AG09309 (cell line): ENCODE measurements at places on chromosomes 2 and 18.

DNA sequence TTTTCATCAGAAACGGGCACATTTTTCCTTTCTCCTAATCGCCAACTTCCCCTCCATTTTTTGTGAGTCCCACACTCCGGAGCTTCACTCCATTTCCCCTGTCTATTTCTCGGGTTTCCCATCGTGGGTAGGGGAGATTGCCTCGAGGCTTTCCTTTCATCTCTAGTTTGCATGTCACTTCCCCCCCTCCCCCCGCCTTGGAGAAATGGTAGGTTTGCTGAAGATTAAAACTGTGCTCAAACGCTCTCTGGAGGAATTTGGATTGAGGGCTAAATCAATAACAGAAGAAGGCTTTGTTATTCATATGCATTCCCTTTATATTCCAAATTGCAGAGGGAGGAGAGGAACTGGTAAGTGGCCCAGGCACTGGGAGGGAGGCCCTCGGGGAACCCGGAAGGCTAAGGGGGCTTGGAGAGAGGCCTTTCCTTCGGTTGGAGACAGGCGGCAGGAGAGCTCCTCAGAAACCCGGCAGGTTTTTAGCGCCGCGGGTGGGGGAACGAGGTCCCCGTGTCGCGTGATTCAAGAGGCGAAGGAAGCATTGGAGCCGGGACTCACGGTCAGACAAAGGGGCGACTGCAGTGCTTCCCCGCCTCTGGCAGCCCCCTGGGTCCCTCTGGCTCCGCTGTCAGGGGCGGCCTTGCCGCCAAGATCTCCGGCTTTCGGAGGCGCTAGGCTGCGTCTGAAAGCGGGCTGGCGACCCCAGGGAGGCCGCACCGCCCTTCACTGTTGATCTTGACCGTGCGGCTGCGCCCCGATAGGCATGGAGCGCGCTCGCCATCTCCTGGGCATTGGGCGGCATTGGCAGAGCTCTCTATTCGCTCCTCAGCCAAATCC, 2.4 kb upstream of the HOXD12 start:
- no peak for DNase-seq

- DNase-seq = no peak
Observed at GRCh38 chr2:38097258-38097987, 21.5 kb upstream of the CYP1B1 start.

DNA sequence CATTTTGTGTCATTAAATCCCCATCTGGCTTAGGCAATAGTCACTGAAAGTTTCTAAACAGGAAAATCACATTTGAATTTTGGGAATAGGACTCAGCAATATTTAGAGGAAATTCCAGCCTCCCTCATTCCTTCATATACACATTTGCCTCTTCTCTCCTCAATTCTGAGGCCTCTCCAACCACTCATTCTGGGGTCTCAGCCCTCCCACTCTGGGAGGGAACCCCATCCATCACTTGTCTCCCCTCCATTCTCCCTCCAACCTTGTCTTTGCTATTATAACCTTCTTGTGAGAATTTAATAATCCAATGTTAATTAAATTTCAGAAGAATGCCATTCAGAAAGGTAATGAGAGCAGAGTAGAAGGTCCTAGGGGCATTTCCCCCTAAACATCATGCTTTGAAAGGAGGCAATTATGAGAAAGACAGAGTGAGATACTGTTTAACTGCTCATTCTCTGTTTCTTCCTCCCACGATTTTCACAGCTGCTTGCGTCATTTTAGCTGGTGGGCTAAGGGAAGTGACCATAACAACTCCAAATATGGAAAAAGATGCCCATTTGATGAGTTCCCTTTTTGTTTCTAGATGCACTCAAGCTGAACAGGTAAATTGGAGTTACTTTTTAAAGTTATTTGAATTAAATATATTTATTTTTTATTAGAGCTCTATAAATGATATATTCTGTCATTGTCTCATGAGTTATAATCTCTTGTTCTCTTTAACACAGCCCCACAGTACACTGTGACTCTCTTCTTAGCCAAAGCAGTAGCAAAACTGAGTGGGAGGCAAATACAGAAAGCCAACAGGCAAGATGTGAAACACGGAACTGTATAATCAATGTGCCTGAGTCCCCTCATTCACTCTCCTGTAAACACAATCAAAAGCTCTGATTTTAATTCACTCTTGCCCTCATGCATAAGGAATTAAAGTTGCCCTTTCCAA, 135.1 kb downstream of the DLGAP1 start:
- no peak for DNase-seq

GRCh38 chr2:152861349-152861942, 143.0 kb downstream of the ARL6IP6 start:
- DNase-seq = no peak

GRCh38 chr18:24138409-24138788, 463 bp upstream of the CABYR start:
- DNase-seq = no peak

GRCh38 chr18:6593142-6593885, 136.2 kb upstream of the ARHGAP28 start:
- no peak for DNase-seq

GRCh38 chr18:45958730-45959129, 8.4 kb downstream of the EPG5 start:
- DNase-seq = no peak

- no peak for DNase-seq
Observed at GRCh38 chr2:63692002-63692606, 103.3 kb downstream of the MDH1 start.

DNA sequence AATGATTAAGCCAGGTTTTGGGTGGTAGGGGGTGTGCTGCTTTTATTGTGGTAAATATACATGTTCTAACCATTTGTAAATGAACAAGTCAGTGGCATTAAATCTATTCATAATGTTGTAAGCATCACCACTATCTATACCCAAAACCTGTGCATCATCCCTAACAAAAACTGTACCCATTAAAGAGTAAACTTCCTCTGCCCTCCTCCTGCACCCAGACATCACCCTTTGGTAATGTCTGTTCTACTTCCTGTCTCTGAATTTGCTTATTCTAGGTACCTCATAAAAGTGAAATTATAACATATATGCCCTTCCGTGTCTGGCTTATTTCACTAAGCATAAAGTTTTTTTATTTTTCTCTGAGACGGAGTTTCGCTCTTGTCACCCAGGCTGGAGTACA, 14.1 kb downstream of the RIF1 start:
- no peak for DNase-seq
